ENCODE measurements at places on chromosomes 3 and 15. TPM values are rescaled to one million over a fixed set of nuclear protein-coding genes. Genes with fewer than 3 reads are reported as not detected.

RPP25 gene
- total RNA-seq: 29.3 TPM

ZMYND10 gene
- total RNA-seq: under 0.01 TPM

TM4SF1 gene
- total RNA-seq: 1,890 TPM

VWA5B2 gene
- total RNA-seq: not detected

DPPA2 gene
- total RNA-seq: not detected

GOLGA6A gene
- not detected for total RNA-seq

All from dermis lymphatic vessel endothelial cell (primary cell).